ENCODE measurements at places on chromosomes 5 and 9.

GRCh38 chr9:38422555-38423260 is 1.5 kb downstream of the IGFBPL1 start:
- DNase-seq: no peak

DNA sequence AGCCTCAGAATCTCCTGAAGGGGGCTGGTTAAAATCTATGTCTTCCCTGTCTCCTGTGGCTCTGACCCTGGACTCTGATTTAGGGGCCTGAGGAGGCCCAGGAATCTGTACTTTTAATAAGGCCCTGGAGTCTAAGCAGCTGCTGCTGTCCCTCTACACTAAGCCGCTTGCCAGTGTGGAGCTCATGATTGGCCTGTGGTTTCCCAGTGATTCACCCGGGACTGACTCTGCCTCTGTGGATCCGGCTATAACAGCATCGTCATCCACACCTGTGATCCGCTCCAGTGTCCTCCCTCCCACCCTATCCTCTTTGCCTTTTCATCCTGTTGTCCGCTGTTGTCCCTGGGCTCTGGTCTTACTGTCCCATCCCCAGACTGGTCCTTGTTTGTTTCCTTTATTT is 3.7 kb downstream of the SLC31A2 start:
- no peak for DNase-seq

GRCh38 chr5:157447201-157447637 is 12.8 kb upstream of the NIPAL4 start:
- DNase-seq: no peak

- peak; percentile 8 for DNase-seq
Observed at GRCh38 chr5:72138943-72139521, 31.8 kb downstream of the MAP1B start.

DNA sequence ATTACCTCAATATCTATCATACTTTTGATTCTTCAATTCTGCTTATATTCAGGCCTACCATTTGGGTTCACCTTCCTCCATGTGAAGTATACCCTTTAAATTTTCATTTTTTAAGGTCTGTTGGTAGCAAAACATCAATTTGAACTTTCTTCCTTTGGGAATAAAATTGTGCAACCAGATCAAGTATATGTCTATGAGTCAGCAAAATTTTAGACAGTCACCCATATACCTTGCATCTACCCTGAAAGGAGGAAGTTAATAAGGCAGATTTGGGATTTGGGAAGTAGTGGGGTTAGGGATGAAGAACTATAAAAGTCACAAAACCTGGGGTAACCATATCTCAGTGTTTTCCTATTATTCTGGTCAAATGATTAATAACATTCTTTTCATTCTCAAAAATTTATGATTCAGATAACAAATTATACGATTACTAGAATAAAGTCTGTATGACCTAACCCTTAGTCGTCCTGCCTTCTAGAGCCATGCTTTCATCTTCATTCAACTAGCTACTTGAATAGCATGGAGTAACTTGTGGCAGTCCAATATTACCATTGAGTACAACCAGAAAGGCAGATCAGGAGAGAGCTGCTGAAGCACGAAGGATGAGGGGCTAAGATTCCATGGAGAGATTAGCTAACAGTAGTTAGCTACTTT is 2.8 kb upstream of the IL33 start:
- no peak for DNase-seq

DNA sequence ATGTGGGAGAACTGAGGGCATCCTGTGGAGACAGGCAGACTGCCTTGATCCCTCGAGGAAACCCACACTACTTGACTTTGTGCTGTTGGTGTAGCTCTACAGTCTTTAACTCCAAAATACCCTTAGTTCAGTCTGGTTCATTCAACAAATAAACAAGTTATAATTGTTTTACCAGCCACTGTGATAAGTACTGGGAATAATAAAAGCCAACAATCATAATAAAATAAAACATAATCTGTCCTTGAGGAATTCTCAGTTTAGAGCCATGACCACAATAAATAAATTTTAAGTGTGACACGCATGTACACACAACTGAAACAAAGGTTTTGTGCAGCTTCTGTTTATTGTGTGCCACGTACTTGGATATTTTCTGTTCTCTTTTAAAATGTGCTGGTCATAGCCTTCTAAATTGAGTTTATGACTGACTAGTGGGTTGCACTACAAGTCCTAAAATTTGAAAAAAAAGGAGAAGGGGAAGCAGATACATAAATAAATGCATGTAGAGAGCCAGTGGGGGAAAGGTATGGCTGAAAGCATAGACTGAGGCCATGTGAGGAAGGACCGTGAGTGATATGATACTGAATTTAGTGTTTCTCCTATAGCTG is 6.2 kb upstream of the SCAMP1 start:
- no peak for DNase-seq

DNA sequence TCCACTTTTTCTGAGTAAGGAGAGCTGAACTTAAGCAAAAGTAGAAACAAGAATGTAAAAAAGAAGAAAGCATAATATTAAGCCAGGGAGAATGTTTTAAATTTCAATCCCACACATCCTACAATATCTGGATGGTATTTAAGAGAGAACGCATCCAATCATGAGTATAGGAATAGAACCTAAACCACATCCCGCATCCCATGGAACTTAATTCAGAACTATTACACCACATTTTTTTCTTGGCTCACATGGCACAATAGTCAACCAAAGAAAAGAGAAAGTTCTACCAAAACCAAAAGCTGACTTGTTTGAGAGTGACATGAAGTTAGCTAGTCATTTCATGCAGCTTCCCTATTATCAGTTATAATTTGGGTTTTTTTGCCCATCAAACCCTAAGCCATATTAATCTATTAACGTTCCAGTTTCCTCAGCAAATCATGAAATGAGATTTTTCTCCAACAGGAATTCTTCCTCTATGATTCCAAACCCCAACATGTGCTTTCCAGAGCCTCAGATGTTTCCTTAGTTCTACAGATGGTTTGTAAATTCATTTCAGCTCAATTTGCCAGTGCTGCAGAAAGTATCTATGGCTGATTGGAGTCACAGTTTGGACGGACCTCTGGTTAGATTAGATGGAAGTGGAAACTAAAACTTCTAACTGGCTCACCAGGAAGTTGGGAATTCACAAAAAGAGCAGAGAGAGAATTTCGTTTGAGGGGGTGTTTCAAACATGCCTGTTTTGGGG is 22.5 kb downstream of the ADAMTSL1 start:
- DNase-seq: no peak

- no peak for DNase-seq
Observed at GRCh38 chr9:88697764-88698432, 162.9 kb downstream of the NXNL2 start.

GRCh38 chr5:16005225-16005624 is 174.4 kb downstream of the MARCHF11 start:
- no peak for DNase-seq

DNA sequence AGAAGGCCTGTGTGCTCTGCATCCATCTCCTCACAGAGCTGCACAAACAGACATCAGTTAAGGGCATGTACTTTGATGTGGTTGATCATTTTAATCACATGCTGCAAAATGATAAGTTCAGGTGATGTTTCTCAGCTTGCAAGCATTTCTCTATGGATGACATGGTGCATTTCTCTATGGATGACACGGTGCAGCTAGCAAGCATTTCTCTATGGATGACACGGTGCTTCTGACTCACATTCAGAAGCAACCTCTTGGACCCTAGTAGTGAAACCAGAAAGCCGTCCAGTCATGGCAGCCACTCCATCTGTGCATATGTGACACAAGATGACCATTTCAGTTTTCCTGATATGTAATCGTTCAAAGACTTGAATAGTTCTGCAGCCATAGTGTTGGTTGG is 24.1 kb upstream of the RNF20 start:
- DNase-seq: no peak

- DNase-seq: no peak
Observed at GRCh38 chr9:104279535-104280177, 185.5 kb downstream of the SMC2 start.

DNA sequence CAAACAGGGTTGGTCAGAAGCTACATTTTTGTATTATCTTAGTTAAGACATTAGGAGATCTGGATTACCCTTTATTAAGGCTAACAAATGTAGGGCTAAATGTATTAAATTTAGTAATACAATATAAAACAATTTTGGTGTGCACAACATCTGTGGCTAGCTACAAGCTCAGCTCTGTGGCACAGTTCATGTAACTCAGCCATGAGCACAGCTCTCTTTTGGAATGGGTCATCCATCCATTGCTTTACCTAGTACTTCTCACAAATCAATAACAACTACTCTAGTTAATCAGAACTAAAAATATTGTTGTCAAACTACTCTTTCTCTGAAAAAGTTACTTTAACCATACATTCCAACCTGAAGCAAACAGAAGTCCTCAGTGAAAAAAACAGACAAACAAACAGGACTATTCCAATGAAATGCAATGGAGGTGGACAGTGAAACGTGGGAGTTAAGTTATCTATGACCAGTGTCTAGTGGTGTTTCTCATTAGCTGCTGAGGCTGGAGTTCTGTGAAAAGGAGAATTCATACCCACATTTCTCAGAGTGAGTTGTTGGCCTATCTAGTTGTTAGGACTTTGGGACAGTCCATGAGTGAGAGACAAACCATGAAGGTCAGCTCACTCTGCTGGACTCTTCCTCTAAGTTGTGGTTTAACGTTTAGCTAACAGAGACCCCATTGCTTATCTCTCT is 55.1 kb downstream of the PIP5K1B start:
- no peak for DNase-seq

DNA sequence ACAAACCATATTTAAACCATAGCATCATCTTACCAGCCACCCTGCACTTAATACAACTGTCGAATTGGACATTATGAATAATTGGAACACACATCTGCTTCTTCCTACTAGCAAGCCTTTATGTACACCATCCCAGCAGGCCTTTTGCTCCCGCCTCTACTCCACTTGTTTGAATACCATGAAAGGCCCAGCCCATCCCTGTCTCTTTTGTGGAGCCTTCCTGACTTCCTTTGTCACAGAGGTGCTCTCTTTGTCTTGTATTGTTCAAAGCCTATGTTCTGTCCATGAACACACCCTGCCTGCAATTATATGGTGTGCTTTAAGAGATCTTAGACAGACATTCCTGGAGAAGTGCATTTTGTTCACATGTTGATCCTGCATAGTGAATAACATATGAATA is 465.7 kb downstream of the DIRAS2 start:
- no peak for DNase-seq

- DNase-seq: no peak
Observed at GRCh38 chr5:83583859-83584258, 112.3 kb downstream of the VCAN start.

DNA sequence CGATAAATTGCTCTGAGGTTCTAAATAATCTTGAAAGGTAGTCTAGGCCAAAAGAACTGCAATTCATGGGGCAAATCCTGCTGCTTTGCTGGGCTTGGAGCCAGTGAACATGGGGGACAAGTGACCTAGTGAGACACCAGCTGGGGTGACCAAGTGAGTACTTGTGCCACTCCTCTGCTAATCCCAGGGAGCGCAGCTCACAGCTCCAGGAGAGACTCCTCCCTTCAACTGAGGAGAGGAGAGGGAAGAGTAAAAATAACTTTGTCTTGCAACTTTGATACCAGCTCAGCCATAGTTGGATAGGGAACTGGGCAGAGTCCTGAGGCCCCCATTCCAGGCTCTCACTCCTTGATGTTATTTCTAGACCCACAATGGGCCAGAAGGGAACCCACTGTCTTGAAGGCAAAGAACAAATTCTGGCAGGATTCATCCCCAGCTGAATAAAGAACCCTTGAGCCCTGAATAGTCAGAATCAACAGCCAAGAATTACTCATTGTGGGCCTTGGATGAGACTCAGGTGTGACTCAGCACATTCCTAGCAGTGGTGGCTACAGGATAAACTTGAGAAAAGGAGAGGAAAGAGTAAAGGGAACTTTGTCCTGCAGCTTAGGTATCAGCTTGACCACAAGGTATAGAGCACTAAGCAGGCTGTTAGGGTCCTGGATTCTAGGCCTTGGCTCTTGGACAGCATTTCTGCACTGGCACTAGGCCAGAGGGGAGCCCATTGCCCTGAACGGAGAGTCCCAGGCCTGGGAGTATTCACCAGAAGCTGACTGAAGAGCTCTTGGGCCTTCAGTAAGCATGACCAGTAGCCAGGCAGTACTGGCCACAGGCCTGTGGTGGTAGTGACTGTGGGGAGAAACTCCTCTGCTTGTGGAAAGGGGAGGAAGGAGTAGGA is 288.3 kb upstream of the CDH18 start:
- no peak for DNase-seq

DNA sequence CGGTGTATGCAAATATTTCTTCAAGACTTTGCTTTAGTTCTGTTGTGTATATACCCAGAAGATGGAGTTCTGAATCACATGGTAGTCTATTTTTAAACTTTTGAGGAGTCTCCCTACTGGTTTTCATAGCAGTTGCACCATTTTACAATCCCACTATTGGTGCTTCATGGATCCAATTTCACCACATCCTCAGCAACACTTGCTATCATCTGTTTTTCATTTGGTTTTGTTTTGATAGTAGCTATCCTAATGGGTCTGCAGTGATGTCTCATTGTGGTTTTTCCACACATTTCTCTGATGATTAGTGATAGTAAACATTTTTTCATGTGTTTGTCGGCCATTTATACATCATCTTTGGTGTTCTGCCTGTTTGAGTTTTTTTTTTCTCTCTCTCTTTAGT is 1339.3 kb downstream of the EFNA5 start:
- no peak for DNase-seq

- DNase-seq: no peak
Observed at GRCh38 chr9:101354143-101354764, 30.6 kb downstream of the BAAT start.

DNA sequence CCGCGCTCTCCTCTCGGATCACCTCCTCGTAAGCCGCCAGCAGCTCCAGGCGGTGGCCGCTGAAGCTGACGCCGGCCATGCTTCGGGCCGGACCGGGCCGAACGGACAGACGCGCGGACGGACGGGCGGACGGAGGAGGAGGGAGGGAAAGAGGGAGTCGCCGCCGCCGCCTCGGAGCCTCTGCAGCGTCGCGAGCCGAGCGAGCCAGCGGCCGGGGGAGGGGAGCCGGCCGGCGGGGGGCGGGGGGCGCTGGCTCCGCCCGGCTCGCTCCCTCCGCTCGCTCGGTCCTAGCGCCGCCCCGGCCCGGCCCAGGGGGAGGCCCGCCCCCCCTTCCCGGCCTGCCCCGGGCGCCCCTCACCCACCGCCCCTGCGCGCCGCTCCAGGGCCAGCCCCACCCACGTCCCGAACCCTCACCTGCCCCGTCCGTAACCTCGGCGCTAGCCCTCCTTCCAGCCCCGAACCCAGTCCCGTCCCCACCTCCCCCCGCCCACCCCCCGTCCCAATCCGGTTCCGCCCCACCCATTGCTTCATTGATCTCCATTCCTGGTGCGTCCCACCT is at the start of gene DBN1:
DBN1 (minus strand) TSS at position 192 of the 559 bp plus-strand sequence; CDS start at position 79, 113 bp downstream.
- no peak for DNase-seq

- no peak for DNase-seq
Observed at GRCh38 chr5:173781432-173781815, 106.7 kb upstream of the CPEB4 start.

- DNase-seq: no peak
Observed at GRCh38 chr9:12846035-12846434, 71.2 kb downstream of the LURAP1L start.

Measured in stimulated activated CD4-positive, alpha-beta T cell treated with anti-CD3 and anti-CD28 coated beads, TNF-alpha, amount 100 ng/mL, for 24 hours (primary cell).